ENCODE measurements at places on chromosomes 1 and 21.

DNA sequence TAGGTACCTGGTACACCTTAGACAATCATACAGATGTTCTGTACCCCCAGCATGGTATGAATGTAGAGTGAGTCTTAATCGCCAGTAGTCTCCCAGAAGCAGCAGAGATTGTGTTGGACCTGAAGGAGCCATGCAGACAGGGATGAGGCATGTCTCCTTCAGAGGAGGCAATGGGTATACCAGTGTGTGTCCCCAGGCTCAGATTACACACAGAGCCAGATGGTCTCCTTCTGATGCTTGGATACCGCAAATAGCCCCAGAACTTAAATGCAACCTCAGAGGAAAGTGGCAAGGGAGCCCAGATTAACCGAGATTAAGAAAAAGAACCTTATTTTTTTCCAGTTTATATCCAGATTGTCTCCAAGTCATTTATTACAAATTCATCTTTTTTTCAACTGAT, 96.8 kb upstream of the C21orf91 start:
- no peak for DNase-seq

GRCh38 chr1:224180783-224181452, 2.1 kb upstream of the DEGS1 start:
- no peak for DNase-seq

GRCh38 chr1:218426343-218426657, 81.2 kb downstream of the TGFB2 start:
- no peak for DNase-seq

DNA sequence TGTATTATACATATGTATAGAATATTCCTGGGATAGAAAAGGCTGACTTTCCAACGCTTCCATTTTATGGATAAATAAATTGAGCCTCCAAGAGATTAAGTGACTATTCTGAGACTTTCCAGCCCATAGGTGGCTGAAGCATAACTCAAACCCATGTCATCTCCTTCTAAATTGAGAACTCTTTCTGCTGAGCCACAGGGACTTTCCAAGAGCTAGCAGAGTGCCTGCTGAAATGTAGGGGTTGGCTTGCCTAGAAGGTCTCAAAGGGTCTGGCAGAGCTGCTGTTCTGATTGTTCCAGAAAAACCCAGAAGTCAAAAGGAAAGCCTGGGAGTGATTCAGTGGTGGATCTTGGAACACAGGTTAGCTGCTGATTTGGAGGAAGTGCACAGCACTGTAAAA, 146.4 kb upstream of the BEND5 start:
- DNase-seq, result no peak

- DNase-seq, result no peak
Measured at GRCh38 chr1:15402809-15403450, 6.8 kb upstream of the EFHD2 start.

- no peak for DNase-seq
Measured at GRCh38 chr21:17466166-17466565, 46.7 kb upstream of the CXADR start.

- DNase-seq, result no peak
Measured at GRCh38 chr1:158107916-158108315, 72.8 kb upstream of the CD1D start.

GRCh38 chr1:220431554-220432239, 96.2 kb upstream of the MARK1 start:
- DNase-seq, result no peak
